ENCODE measurements at places on chromosomes 4 and X. TPM values are rescaled to one million over a fixed set of nuclear protein-coding genes. Genes with fewer than 3 reads are reported as not detected.

- peak; percentile 45 for DNase-seq
- no peaks in the 10 kb centered on the region for H3K27me3 ChIP-seq
- H3K27ac ChIP-seq = peak overlapping the region; percentile 89
- peaks cover 3% of the 10 kb centered on the region for H3K4me1 ChIP-seq
Observed at GRCh38 chr4:177441061-177441802, 1.0 kb downstream of the AGA start.

PAGE4 gene
- not detected for total RNA-seq

DNA sequence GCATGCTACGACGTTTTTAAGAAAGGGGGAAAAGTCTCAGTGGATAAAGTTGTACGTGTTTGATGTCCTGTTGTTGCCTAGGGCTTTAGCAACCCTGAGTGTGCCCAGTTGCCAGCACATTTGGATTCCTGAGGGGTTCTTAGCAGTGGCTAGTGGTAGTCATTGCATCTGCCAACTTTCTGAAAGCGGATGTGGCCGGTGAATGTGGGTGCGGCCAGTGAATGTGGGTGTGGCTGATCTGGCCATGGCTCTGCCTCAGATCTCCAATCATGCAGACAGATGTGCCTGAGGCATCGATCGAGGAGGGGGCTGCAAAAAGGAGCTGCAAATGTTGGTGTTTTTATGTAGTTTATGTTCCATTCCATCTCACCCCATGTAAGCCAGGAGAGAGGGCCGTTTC is 41.5 kb upstream of the FAT1 start:
- DNase-seq = peak; percentile 49
- no peaks in the 10 kb centered on the region for H3K27me3 ChIP-seq
- H3K4me3 ChIP-seq = peak overlapping the region; percentile 15

- no peaks in the 10 kb centered on the region for H3K27me3 ChIP-seq
- H3K36me3 ChIP-seq = no peaks in the 10 kb centered on the region
- no peak within 1 kb of the TSS for H3K27ac ChIP-seq
- DNase-seq = no peak
- H3K4me3 ChIP-seq = no peak within 1 kb of the TSS
Observed at GRCh38 chrX:116170511-116170910, at the start of gene AGTR2. Gene AGTR2 (plus strand): TSS chrX:116170744. CDS start chrX:116172281, 1,537 bp downstream.

DNA sequence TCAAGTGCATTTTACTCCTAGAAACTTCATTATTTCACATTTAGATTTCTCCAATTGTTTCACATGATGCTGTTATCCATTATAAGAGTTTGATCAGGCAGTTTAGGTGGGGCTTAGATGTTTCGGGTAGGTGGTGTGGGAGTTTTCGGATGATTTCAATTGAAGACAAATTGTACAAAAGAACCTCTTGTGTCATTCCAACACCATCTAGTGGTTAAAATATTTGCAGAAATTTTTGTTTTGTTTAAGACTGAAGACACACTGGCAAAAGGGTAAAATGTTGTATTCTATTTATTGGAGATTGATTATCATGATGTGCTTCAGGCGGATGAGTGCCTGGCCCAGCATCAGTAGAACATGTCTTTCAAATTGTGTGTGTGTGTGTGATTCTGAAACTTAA is 212.7 kb downstream of the SH3BGRL start:
- H3K4me3 ChIP-seq = no peak overlapping the region
- no peaks in the 10 kb centered on the region for H3K27me3 ChIP-seq
- no peak overlapping the region for H3K27ac ChIP-seq
- H3K4me1 ChIP-seq = no peaks in the 10 kb centered on the region

- H3K4me1 ChIP-seq = no peaks in the 10 kb centered on the region
- no peaks in the 10 kb centered on the region for H3K27me3 ChIP-seq
- H3K4me3 ChIP-seq = no peak overlapping the region
Observed at GRCh38 chr4:40630335-40631021, 814 bp upstream of the RBM47 start.

DNA sequence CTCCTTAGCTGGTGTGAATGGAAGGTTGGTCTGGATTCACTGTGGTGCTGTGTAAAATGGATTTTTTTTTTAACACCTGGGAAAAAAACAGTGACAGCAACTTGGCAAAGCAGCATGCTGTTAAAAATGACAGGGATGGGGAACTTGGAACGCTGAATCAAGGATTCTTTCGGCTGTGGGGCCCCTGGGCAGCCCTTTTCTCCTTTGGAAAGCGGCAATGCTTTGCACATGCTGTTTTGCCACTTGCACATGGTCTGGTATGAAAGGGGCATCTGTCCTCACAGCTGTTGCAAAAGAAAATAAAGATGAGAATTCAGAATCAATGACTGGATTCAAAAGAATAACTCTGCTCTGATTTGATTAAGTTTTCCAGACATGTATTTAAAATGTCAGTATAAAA is 10.7 kb upstream of the PIGA start:
- H3K4me1 ChIP-seq = peaks cover 2% of the 10 kb centered on the region
- no peaks in the 10 kb centered on the region for H3K27me3 ChIP-seq
- no peak for DNase-seq
- H3K4me3 ChIP-seq = no peak overlapping the region
- H3K27ac ChIP-seq = no peak overlapping the region

- DNase-seq = peak; percentile 5
- H3K4me3 ChIP-seq = no peak overlapping the region
- no peaks in the 10 kb centered on the region for H3K36me3 ChIP-seq
Observed at GRCh38 chrX:50002067-50002714, 79.8 kb downstream of the CLCN5 start.

GRCh38 chr4:184030036-184030435 is 124.9 kb downstream of the STOX2 start:
- no peak overlapping the region for H3K27ac ChIP-seq
- H3K27me3 ChIP-seq = no peaks in the 10 kb centered on the region
- H3K4me1 ChIP-seq = no peaks in the 10 kb centered on the region
- H3K36me3 ChIP-seq = no peaks in the 10 kb centered on the region
- no peak for DNase-seq

DNA sequence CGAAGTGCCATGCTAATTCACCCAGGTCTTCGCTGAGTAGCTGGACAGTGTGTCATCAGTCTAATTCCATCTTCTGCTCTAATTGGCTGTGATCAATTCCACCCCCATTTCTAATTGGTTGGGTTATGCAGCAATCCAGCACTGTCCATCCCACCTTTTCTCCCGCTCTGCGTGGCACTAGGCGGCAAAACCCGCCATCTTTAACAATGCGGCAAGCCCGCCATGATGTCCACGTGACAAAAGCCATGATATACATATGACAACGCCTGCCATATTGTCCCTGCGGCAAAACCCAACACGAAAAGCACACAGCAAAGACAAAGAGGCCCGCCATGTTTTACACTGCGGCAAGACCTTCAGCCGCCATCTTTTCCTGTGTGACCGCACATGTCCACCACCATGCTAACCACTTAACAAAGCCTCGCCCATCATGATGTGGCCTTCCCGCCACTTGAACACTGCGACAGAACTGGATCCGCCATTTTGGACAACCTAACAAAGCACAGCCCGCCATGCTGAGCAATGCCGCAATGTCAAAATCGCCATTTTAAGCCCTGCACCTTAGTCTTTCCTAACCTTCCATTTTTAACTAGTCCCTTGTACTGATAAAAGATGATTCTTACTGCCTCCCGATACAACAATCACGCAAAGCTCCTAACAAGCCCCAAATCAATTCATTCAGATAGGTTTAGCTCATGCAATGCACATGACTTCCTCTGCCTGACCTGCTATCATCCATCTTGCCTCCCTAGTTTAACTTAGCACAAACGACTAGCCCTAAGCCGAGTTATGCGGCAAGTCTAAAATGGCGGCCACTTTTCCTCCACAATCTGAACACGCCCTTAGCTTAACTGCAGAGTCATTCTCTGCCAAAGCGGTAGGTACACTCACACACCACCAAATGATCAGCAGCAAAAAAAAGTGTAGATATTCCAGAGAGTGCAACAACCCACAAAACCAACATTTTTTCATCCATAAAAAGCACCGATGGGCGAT is 288.3 kb downstream of the CHIC1 start:
- H3K4me1 ChIP-seq = no peaks in the 10 kb centered on the region
- H3K27me3 ChIP-seq = no peaks in the 10 kb centered on the region
- H3K36me3 ChIP-seq = no peaks in the 10 kb centered on the region
- peak overlapping the region; percentile 81 for H3K4me3 ChIP-seq
- H3K27ac ChIP-seq = peak overlapping the region; percentile 90
- no peak for DNase-seq

DNA sequence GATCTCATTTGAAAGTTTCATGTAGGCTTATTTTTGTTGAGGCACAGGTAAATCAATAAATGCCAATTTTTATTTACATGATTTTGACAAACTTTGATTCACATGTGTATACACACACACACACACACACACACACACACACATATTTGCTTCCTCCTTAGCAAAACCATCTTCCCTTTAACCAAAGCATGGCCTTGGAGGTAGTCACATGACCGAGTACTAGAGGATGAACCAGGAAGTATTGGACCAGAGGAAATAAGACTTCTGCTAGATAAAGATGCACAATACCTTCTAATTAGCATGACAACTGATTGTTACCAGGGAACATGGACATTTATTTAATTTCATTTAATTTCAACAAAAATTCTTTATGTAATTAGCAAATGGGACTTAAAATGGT is 23.4 kb upstream of the CFAP299 start:
- no peak overlapping the region for H3K4me3 ChIP-seq
- H3K27ac ChIP-seq = no peak overlapping the region
- peaks cover 18% of the 10 kb centered on the region for H3K4me1 ChIP-seq

GRCh38 chr4:56611501-56611900 is 69.6 kb downstream of the HOPX start:
- no peaks in the 10 kb centered on the region for H3K4me1 ChIP-seq
- no peak overlapping the region for H3K4me3 ChIP-seq
- peak; percentile 6 for DNase-seq
- H3K27ac ChIP-seq = no peak overlapping the region
- no peaks in the 10 kb centered on the region for H3K36me3 ChIP-seq
- no peaks in the 10 kb centered on the region for H3K27me3 ChIP-seq

CXCR3 gene
- total RNA-seq = not detected

DNA sequence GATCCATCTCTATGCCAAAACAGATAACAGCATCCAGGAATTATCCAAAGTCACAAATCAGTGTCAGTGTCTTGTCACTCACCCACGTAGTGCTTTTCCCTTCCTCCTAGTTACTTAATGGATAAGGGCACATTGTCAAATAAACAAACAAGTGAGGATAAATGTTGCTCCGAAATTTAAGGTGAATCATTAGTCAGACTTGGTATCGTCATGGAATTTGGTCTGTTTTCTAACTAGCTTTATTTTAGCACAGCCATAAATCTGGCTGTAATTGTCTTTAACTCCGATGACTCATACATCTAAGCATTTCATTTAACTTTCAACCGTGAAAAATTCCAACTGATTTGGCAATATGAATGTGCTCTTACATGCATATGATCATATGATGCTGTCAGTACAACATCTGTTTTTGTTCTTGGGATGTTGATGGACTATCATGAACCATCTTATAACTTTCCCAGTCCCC is 83.3 kb downstream of the SNCA start:
- peak overlapping the region; percentile 72 for H3K27ac ChIP-seq
- no peaks in the 10 kb centered on the region for H3K36me3 ChIP-seq
- H3K4me3 ChIP-seq = no peak overlapping the region
- peaks cover 9% of the 10 kb centered on the region for H3K4me1 ChIP-seq

GRCh38 chrX:109709129-109709631 is 23.9 kb downstream of the ACSL4 start:
- no peak overlapping the region for H3K4me3 ChIP-seq
- peaks cover 13% of the 10 kb centered on the region for H3K4me1 ChIP-seq
- H3K36me3 ChIP-seq = no peaks in the 10 kb centered on the region
- H3K27ac ChIP-seq = peak overlapping the region; percentile 0
- H3K27me3 ChIP-seq = no peaks in the 10 kb centered on the region

TEX11 gene
- under 0.01 TPM for total RNA-seq

SLC34A2 gene
- not detected for total RNA-seq

DNA sequence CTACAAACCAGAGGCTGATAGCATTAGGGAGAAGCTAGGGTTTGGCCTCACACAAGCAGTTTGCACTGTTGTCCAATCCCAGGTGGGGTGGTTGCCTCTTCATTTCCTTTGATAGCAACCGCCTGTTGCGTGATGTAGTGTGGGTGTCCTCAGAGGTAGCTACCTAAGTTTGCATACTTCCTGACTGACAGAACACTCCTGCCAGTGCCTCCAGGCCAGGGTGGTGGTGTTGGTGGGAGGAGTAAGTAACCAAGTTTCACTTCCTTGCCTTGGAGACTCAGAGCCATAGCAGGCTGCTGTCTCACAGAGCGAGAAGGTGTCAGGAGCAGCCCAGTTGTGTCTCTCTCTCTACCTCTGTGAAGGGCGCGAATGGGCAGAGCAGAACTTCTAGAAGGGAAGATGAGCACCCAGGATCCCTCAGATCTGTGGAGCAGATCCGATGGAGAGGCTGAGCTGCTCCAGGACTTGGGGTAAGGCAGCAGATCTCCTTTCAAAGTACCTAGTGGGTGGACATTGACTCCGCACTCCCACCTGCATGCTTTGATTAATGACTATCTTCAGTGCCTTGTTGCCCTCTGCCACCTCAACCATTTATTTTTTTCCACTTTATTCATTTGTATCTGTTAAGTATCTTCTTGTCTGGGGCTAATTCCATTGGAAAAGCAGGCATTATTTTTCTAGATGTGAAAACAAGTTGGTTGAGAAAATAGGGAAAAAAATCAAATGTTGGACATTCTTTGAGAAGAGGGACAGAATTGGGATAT is at the start of gene DAPP1:
DAPP1 (plus strand) TSS at position 283 of the 764 bp plus-strand sequence; CDS start at position 370, 87 bp downstream.
- H3K36me3 ChIP-seq = no peaks in the 10 kb centered on the region
- no peak within 1 kb of the TSS for H3K27ac ChIP-seq
- H3K27me3 ChIP-seq = peaks cover 3% of the 10 kb centered on the region
- H3K4me1 ChIP-seq = no peaks in the 10 kb centered on the region

DNA sequence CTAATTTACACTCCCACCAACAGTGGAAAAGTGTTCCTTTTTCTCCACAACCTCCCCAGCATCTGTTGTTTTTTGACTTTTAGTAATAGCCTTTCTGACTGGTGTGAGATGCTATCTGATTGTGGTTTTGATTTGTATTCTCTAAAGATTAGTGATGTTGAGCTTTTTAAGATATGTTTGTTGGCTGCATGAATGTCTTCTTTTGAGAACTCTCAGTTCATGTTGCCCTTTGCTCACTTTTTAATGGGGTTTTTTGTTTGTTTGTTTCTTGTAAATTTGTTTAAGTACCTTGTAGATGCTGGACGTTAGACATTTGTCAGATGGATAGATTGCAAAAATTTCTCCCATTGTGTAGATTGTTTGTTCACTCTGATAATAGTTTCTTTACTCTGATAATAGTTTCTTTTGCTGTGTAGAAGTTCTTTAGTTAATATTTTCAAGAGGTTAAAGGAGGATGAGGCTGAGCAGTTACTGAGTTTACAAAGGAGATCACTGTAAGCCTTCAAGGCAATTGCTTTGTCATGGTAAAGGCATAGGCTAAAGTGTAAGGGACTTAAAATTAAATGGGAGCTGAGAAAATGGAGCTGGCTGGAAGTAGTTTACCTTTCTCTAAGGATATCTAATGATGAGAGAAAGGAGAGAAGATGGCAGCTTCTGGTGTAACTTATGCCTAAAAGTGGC is 323.4 kb downstream of the PCDH7 start:
- H3K27ac ChIP-seq = no peak overlapping the region
- H3K27me3 ChIP-seq = no peaks in the 10 kb centered on the region
- no peaks in the 10 kb centered on the region for H3K36me3 ChIP-seq
- peak; percentile 8 for DNase-seq
- H3K4me1 ChIP-seq = no peaks in the 10 kb centered on the region
